ENCODE measurements at places on chromosomes 5 and 9. TPM values are rescaled to one million over a fixed set of nuclear protein-coding genes. Genes with fewer than 3 reads are reported as not detected.

- no peak for DNase-seq
Observed at GRCh38 chr5:147927901-147928300, 21.6 kb upstream of the C5orf46 start.

DNA sequence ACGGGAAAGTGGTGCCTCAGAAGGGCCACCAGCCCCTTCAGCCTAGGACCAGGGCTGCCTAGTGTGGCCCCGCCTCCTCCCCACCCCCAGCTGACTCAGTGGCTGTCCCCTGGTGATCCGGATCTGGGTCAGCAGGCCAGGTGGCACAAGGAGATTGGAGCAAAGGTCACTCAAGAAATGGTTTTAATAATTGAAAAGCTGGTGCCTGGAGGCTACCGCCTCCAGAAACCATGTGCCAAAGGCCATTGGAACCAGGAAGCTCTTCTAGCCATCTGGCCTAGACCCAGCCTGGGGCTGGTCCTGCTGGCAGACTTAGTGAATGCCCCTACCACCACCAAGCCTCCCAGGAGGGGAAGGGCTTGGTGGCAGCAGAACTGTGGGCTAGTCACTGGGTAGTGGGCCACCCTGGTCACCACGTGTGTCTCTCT is 1.5 kb downstream of the ST6GALNAC4 start:
- DNase-seq: no peak

DNA sequence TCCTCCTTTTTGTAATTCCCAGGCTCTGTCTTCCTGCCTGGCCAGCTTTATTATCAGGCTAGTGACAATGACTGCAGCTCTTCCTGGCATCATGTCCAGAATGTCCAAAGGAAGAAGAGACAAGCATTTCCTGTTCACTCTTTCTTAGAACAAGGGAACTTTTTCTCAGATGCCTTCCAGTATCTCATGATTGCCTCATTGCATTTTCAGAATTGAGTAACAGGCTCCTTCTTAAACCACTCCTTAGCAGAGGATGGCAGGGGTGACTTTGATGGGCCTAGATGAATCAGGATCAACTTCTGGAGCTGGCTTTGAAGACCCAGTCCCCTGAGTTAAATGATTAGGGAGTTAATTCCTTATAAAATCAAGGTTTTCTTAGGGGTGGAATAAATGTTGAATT is 92.9 kb upstream of the RASGRF2 start:
- no peak for DNase-seq

- peak; percentile 24 for DNase-seq
Observed at GRCh38 chr5:135950611-135951010, 4.2 kb downstream of the LECT2 start.

DNA sequence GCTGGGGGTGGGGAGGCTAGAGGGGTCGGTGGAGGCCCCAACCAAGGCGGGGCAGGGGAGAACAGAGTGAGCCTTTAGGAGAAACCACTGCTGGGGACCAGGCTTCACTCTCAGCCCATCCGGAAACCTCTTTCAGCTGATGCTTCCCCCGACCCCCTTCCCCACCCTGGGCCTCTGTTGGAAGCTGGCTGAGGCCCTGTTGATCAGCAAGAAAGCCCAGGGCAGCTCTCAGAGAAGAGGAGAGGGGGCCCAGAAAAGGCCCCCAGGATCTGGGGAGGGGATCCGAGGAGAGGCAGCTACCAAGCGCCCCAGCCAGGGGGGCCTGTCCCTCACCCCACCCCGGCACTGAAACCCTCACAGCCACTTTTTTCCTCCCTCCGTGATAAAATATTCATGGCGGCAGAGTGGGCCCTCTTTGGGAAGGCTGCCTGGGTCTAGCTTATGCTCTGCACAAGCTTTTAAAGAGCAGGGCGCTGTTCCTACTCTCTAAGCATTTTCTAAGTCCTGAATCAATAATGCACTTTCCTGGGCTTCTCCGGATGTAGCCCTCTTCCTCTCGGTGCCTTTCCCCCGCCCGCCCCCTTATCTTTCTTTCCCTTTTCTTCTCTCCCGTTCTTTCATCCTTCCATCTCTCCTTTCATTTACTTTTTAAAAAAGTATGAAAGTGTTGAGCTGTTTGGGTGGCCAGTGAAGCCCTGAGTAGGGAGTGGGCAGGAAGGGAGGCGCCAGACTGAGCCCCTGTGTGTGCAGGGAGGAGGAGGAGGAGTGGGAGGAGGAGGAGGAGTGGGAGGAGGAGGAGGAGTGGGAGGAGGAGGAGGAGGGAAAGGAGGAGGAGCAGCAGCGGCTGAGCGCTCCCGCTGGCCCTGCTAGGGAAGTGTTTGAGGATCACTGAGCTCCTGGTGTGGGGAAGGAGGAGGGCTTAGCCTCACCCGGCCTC is 23.5 kb downstream of the NTNG2 start:
- DNase-seq: no peak

DNA sequence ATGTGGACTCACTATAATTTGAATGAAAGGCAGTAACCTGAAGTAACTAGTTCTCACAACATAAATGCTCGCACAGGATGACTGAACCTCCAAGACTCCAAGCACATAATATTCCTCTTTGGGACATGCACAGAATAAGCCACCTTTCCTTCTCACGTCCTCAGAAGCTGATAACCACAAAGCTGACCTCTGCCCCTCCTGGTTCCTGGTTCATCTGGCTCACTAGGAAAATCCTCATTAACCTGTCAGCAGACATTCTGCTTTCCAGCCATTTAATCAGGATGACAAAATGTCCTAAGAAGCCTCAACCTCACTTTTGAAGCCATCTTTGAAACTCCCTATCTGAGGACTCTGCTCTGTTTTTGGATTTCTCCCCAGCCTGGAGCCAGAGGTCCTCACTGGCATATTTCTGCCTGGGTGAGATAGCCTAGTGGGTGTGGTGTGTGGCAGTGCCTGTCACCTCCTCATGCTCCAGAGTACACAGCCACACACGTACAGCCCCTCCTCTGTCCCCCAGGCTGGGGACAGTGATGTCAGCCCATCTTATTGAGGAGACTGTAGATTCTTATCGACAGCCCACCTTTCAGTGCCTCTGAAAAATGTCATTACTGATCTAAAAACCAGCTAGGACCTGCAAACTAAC is 10.3 kb downstream of the ANKH start:
- DNase-seq: no peak

DNA sequence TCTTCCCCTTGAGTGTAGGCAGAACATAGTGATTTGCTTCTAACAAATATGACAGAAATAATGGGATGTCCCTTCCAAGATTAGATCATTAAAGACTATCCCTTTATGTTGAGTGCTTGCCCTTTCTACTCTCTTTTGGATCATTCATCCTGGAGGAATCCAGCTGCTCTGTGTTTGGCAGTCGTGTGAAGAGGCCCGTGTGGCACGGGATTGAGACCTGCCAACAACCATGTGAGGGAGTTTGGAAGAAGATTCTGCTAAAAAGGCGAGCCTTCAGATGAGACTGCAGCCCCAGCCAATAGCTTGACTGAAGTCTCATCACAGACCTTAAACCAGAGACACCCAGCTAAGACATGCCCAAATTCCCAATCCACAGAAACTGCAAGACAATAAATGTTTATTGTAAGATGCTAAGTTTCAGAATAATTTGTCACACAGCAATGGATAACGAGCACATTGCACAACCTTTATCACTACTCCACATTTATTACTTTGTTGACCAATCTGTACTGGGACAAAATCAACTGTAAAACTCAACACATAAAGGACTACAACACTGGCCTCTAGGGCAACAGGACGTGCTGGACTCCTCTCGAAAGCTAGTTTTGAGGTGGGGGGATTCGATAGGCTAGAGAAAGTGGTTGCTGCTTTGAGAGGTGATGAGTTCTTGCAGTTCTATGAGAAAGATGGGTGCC is 42.8 kb downstream of the ANGPTL2 start:
- DNase-seq: no peak

DNA sequence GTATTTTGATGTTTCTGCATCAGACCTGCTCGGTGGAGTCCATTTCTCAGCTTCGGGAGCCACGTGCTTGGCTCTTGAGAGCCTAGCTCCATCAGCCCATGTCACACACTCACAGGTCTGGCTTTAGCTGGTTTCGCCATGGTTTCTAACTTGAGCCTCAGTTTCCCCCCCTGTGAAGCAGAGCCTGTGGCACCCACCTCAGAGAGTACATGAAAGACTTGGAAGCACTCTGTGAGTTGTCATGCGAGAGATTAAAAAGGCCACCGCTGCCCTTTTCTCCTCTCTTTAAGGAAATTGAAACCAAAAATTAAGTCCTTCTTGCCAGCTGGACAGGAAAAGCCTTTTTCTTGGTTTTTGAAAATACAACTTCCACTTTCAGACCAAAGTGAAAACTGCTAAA is 8.8 kb downstream of the TENT4A start:
- no peak for DNase-seq

DNA sequence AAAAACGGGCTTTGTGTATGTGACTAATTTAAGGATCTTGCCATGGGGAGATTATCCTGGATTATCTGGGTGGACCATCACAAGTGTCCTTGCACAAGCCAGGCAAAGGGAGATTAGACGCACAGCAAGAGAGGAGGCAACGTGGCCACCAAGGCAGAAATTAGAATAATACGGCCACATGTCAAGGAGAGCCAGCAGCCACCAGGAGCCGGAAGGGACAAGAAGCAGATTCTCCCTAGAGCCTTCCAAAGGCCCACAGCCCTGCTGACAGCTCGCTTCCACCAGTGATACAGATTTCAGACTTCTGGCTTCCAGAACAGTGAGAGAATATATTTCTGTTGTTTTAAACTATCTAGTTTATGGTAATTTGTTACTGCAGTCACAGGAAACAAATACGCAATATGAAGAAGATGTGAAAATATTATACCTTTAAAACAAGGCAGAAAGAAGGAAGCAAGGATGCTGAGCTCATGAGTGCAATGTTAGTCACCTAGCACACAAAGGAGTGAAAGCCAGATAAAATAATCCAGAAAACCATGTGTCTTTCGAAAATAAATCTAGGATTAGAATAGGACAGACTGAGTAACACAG is 28.7 kb upstream of the F2RL1 start:
- DNase-seq: no peak

DNA sequence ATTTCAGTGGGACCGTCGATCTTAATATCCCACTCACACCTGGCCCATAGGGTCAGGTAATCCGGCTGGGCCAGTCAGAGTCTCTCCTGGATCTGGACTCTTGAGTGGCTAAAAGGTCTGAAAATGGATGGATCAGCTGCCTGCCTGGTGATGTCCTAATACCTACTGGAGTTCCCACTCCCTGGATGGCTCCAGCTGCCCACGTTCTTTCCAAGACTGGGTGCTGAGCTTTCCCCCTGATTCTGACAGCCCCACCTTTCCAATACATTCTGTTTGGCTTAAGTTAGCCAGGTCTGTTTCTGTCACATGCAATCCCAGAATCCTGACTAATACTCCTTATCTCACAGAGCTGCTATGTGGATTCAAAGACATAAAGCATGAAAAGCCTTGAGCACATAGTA is 10.2 kb downstream of the SH3PXD2B start:
- DNase-seq: no peak

DNA sequence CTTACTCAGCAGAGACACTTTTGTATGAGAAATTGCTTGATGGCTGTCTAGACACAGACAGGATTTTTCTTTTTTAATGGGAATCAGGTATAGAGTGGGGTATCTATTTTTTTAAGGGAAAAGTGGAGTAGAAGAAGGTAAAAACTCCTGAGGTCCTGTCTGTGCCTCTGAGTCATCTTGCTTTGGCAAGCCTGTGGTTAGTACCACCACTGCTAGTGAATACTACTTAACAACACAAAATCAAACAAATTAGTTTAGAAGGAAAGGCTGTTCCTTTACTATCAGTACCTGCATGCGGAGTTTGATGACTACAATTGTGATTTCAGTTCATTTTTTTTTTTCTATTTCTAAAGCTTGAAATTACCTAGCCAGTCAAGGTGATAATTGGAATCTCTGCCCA is 150.9 kb upstream of the PPP1R2B start:
- DNase-seq: no peak

The QRFP gene
- not detected for polyA plus RNA-seq

The AMACR gene
- 11.2 TPM for polyA plus RNA-seq

The NR2F1 gene
- 24.6 TPM for polyA plus RNA-seq

The WNT8A gene
- polyA plus RNA-seq: not detected

The PDZD2 gene
- not detected for polyA plus RNA-seq
